Stimulated activated CD4-positive, alpha-beta T cell treated with anti-CD3 and anti-CD28 coated beads, Interleukin-2, amount 100 ng/mL, for 24 hours (primary cell): ENCODE measurements at places on chromosomes 7 and 10.

DNA sequence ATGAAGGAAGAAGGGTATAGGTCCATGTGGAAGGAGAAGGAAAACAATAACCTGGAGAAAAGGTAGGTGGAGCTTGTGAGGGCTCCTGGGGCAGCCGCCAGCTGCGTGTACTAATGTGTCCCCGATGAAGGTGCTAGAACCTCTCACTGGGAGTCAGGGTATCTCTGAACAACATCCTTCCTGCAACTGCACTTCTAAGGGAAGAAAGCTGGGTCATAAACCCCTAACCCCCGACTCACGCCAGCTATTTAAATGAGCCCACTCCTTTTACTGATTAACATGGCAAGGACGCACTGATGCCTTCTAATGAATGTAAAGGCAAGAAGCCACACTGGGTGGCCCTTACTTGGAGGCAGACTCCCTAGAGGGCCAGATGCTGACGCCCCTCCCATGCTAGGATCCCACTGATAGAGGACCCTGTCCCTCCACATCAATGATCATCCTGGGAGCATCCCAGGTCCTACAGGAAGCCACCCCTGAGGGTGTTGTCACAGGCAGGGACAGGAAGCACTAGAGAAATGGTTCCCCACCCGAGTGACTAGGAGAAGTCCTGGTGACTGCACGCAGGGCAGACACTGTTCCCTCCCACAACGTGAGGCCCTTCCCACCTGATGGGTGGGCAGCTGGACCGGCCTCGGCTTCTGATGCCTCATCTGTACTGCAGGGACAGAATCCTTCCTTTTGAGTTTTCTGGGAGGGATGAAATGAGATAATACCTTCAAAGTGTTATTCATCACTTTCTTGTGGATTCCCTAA is 20.4 kb downstream of the JCAD start:
- DNase-seq: no peak

- DNase-seq: no peak
Observed at GRCh38 chr10:71074176-71074755, 138.1 kb upstream of the UNC5B start.

- DNase-seq: no peak
Observed at GRCh38 chr10:130337696-130338635, 201.8 kb downstream of the GLRX3 start.

DNA sequence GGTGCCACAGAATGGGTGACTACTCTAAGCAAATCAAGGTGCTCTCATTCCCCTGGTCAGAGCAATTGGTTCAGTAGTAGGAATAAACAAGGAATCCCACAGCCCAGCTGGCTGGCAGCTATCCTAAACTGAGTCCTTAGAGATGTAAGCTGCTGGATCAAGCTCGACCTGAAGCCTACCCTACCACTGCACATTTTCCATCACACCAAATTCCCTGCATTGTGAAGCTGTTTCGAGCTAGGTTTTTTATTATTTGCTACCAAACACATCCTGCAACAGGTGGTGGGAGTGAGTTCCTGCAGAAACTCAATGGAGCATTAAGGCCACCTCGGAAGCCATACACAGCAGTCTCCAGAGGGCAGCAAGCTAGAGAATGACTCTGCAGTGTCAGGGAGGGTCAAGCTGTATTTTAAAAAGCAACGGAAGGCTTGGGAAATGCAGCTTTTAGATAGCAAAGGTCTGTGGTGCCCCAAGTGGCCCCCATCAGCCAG is 33.7 kb upstream of the TNRC18 start:
- DNase-seq: no peak

DNA sequence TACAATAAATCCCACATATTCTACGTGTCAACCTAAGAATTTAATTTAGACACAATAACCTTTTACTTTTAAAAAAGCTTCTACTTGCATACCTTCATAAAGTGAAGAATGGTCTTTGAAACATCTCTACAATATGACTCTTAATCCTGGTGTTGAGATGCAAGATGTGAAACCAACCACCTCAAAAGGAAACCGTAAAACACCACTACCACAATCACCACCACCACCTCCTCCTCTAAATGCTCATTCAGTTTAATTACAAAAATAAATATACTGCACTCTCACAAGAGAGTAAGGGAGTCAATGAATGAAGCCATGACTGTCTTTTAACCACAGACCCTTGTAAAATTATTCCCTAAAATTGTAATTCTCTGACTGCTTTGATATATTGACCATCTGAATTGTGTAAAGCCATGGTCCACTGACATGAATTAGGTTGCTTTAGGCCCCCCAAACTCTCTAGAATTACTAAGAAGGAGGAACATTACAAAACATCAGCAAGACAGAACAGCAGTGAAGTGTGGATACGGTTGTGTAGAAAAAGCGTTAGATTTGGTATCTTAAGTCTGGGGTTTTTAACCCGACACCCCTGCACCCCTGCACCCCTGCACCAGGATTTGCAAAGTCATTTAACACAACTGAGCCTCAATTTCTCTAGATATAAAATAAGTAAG is 171.4 kb downstream of the SFMBT2 start:
- DNase-seq: no peak

- DNase-seq: no peak
Observed at GRCh38 chr10:20971901-20972300, 74.8 kb upstream of the NEBL start.

- no peak for DNase-seq
Observed at GRCh38 chr10:107496594-107496993, 332.1 kb upstream of the SORCS1 start.

DNA sequence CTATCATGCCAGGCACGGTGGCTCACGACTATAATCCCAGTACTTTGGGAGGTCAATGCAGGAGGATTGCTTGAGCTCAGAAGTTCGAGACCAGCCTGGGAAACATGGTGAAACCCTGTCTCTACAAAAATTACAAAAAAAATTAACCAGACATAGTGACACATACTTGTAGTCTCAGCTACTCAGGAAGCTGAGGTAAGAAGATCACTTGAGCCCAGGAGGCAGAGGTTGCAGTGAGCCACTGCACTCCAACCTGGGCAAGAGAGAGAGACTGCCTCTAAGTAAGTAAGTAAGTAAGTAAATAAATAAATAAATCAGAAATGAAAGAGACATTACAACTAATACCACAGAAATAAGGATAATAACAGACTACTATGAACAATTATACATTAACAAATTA is 36.2 kb downstream of the PDLIM1 start:
- no peak for DNase-seq

GRCh38 chr10:86647773-86648703 is 6.3 kb upstream of the OPN4 start:
- DNase-seq: no peak

- DNase-seq: no peak
Observed at GRCh38 chr10:128103229-128103714, 23.0 kb downstream of the MKI67 start.

- DNase-seq: no peak
Observed at GRCh38 chr7:46810986-46811385, 770.9 kb downstream of the TNS3 start.

GRCh38 chr7:50733552-50733951 is 49.1 kb downstream of the GRB10 start:
- DNase-seq: no peak

- no peak for DNase-seq
Observed at GRCh38 chr7:64618785-64619456, 47.0 kb upstream of the ZNF107 start.

DNA sequence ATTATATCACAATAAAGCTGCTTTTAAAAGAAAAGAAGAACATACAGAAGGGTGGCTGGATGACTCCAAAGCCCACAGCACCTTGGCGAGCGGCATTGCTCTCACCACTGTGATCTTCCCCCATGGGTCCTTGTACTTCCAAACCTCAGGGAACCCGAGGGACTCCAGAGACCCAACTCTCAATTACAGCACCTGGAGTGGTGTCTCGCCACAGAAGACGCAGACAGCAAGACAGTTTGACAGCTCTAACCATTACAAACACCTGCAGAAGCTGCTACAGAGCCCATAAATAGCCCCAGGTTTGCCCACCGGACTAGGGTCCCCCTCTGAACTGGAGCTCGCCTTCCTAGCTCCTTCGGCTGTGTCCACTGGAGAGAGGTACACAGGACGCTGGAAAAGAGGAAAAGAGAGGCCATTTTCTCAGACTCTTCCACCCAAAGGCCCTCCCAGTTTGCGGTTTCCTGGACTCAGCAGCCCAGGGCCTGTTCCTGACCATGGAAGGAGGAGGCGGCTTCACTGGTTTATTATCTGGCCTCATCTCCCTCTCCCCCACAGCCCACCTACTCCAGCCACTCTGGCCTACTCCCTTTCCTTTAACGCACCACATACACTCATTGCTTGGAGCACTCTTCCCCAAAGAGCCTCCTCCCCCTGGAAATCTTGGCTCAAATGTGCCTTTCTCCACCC is 1.9 kb downstream of the PIK3AP1 start:
- no peak for DNase-seq

GRCh38 chr10:66717231-66717981 is 208.4 kb upstream of the LRRTM3 start:
- DNase-seq: no peak

- DNase-seq: no peak
Observed at GRCh38 chr7:129784783-129785684, 167.7 kb downstream of the UBE2H start.

DNA sequence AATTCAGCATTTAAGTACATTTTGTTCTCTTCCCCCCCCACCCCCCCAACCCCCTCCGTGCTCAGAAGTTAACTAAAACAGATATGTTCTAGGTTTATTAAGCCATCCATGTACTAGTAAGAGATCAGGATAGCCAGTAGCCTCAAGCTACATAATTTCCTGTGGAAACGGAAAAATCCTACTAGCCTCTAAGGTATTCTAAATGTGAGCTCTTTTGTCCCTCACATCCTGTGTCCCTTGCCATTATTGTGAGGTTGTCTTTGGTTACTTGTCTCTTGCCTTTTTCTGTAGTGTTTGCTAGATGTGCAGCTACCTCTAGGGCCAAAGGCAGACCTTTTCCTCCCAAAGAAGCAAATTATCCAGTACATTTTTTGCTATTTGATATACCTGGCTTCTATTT is 92.1 kb downstream of the BTRC start:
- DNase-seq: no peak

DNA sequence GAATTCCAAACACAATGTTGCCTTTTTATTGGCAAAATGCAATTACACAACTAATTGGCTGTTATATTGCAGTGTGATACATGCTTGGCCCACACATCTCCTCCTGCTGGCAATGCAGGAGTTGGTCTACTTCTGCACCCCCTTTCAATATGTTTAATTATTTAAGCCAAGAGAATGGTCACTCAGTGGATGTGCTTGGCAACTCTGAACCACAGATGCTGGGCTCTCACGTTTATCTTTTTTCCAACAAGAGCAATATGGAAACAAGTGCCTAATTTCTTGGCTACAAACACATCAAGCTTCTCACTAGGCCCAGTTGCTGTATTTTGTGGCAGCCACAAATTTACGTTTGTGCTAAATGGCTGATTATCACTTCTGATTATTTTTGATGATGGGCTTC is 1149.2 kb upstream of the CELF2 start:
- no peak for DNase-seq

DNA sequence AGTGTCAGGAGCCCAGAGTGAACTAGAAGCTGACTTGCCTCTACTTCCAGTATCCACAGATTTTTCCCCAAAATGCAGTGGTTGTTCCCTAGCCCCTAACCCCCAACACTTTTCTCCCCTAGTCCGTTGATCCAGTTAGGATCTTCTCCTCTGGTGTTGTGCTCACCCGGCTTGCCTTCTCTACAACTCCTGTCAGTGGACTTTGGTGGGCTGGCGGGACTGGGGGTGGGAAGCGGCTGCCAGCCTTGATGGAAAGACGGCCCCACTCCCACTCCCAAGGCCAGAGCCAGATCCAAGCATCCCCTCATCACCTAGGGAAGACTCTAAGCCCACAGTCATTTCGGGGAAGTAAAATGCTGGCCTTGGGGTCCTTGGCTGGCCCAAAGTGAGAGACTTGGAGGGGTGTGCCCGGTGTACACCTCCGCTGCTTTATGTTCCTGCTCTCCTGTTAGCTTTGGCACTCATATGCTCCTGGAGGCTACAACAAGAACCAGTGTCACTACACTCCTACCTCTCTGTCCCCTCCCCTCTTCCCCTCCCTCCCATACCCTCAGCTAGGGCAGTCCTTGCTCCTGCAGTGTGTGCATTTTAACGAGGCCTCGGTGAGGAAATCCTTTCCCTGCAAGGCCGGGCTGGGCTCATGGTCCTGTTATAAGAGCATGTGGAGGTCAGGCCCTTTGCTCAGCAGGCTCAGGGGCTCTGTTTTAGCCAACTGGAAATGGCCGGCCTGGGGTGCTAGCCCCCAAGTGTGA is 930 bp upstream of the HOXA10 start:
- no peak for DNase-seq

- no peak for DNase-seq
Observed at GRCh38 chr10:2094171-2094570, 356.8 kb upstream of the ADARB2 start.

GRCh38 chr10:60914690-60915141 is 29.3 kb downstream of the RHOBTB1 start:
- no peak for DNase-seq

- peak; percentile 69 for DNase-seq
Observed at GRCh38 chr7:2477447-2478398, 1.5 kb upstream of the GRIFIN start.

GRCh38 chr10:99888622-99889021 is 106.2 kb downstream of the ABCC2 start:
- no peak for DNase-seq

GRCh38 chr10:5106553-5106952 is 12.3 kb downstream of the AKR1C3 start:
- no peak for DNase-seq

DNA sequence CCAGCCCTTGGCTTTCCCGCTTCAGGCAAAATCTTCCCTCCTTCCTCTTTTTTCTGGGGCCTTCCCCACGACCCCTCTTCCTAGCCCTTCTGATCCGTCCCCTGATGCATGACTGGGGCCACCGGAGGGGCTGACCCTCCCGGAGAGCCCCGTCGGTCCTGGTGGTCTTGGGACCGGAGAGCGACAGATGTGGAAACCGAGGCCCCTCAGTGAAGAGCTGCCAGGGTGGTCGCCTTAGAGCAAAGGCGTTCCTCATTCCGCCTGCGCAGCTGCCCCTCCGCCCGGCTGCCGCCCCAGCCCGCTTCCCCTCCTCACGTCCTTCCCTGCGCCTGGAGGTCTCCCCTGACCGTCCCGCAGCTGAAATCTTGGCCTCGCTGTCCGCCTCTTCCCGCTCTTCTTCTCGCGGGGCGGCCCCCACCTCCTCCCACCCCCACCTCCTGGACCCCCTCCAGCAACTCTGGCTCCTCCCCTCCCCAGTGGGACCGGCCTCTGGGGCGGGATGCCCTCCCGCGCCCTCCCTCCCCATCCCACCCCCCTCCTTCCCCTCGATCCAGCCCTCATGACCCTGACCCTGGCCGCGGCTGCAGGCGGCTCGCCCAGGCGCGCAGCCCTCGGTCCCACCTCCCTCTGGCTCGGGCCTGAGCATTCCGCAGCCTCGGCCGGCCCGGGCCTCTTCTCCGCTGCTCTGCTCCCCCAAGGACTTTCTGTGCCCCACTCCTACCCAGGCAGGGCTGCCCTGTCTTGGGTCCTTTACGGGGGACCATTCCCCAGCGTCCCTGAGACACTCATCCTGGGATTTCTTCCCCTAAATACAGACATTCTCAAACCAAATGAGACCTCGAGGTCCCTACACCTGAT is at the start of gene RARRES2:
TSS of gene RARRES2 (minus strand) at position 367 of the 858 bp plus-strand sequence. CDS start 1,020 bp downstream, outside the sequence.
- no peak for DNase-seq

DNA sequence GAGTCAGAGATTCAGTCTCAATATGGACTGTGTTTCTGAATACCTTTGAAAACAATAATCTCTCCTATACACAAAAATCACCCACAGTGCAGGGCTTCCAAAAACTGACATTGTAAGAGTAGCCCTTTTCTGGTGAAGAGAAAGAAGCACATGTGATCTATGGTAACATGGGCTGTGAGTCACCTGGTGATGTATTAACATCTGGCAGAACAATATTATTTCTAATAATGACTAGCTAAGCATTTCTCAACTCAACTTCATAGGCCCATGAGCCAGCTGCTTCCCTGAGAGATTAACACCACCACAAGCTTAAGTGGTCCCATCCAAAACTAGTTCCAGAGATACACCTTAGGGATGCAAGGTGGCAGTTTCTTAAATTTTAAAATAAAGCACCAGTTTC is 331.0 kb upstream of the NRP1 start:
- DNase-seq: no peak
